ENCODE measurements at places on chromosomes 16 and 17. TPM values are rescaled to one million over a fixed set of nuclear protein-coding genes. Genes with fewer than 3 reads are reported as not detected.

- DNase-seq = no peak
Measured at GRCh38 chr16:11781773-11782172, 15.3 kb downstream of the ZC3H7A start.

GRCh38 chr16:7849841-7850240, 517.2 kb downstream of the RBFOX1 start:
- no peak for DNase-seq

PDK2 gene
- total RNA-seq = 25.3 TPM

KCNJ12 gene
- total RNA-seq = not detected

AATK gene
- not detected for total RNA-seq

- no peak for DNase-seq
Measured at GRCh38 chr17:9509236-9509816, 66.3 kb downstream of the STX8 start.
